ENCODE measurements at places on chromosomes 2 and 18.
A peak's percentile ranks its signal among the peaks of the same experiment; 100 is the strongest.

DNA sequence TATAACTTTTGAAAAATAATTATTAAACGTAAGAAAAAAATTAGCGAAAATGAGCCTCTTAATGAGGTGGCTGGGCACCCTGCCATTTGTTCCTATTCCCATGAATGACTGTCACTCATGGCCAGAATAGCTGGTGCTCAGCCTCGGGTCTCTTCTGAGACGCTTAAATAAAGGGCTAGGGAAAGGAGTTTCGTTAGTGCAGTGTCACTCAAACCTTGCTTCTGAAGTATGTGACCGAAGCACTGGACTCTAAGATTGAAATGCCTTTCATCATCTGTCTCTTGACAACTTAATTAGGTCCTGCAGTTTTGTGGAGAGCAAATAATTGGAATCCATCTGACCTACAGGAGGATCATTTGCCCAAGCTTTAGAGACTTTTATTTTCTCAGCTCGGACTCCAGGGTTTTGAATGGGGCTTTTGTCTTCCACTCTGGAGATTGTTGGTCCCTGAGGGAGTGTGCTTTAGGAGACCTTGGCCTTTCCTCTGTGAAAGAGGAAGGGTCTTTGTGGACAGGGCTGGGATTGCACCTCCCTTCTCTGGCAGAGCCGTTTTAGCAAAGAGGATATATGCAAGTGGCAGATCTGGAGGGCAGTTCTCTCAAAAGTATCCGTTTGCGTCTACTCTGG lies 42.3 kb upstream of the FHOD3 start:
- no peak for DNase-seq

DNA sequence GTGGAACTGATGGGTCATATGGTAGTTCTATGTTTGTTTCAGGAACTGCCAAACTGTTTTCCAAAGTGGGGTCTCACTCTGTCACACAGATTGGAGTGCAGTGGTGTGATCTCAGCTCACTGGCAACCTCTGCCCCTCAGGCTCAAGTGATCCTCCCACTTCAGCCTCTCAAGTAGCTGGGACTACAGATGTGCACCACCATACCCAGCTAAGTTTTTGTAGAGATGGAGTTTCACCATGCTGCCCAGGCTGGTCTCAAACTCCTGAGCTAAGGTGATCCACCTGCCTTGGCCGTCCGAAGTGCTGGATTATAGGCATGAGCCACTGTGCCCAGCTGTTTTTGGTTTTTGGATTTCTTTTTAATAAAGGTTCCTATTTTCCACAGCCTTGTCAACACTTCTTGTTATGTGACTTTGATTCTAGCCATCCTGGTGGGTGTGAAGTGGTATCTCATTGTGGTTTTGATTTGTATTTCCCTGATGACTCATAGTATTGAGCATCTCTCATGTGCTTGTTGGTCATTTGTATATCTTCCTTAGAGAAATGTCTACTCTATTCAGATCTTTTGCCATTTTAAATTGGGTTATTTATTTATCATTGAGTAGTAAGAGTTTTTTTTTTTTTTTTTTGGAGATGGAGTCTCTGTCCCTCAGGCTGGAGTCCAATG lies 22.8 kb downstream of the NPC1 start:
- peak; percentile 53 for DNase-seq

DNA sequence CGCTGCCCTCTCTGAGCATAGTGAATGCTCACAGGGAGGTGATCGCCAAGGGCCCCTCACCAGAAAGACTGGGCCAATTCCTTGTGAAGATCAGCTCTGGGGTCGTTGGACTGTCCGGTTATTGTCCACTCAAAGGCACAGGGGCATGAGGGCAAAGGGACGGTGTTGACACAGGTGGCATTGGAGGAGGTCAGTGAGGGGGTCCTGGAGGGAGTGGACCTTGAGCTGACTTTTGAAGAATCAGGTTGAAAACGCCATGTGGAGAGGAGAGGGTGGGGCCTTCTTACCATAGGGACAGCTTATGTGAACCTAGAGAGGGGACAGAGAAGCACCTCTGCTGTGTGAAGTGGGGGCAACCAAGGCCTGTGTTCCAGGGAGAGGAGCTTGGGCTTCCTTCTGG lies 131.5 kb downstream of the TFCP2L1 start:
- no peak for DNase-seq

DNA sequence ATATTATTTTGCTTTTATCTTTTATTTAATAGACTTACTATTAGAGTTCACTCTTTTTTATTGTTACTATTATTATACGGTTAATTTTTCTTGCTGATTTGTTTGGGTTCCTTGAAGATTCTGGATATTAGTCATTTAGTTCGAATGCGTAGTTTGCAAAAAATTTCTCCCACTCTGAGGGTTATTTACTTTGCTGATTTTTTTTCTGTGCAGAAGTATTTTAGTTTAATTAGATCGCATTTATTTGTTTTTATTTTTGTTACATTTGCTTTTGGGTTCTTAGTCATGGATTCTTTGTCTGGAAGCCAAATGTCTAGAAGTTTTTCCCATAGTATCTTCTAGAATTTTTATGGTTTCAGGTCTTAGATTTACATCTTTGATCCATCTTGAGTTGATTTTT lies 585.2 kb downstream of the CPS1 start:
- DNase-seq: no peak

- DNase-seq: peak; percentile 31
These were observed 61.2 kb upstream of the CUL3 start for GRCh38 chr2:224646242-224646846.

- no peak for DNase-seq
These were observed 5.7 kb upstream of the HTR2B start for GRCh38 chr2:231130336-231131056.

DNA sequence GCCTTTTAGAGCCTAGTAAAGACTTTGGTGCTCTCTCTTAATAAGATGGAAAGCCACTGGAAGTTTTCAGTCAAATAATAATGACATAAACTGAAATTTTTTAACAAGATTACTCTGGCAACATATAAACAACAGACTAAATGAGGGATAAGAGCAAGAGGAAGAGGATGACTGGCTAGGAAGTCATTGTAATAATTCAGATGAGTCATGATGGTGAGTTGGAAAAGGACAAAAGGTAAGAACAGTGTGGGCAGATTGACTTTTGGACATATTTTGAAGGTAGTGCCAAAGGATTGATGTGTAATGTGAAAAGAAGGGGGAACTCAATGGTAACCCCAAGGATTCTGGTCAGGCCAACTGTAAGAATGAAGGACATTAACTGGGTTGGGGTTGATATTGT lies 310.3 kb downstream of the NOL4 start:
- no peak for DNase-seq

DNA sequence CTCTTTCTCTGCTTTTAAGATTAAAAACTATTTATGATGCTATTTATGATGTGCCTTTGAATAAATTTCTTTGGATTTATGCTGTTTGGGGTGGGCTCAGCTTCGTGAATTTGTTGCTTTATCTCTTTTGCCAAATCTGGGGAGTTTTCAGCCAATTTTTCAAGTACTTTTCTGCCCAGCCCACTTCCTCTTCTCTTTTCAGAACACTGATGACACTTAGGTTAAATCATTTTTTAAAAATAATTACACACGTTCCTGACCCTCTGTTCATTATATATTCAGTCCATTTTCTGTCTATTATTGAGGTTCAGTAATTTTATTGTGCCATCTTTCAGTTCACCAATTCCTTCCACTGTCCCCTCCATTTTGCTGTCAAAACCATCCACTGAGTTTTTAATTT lies 14.8 kb upstream of the BCL2L11 start:
- no peak for DNase-seq

DNA sequence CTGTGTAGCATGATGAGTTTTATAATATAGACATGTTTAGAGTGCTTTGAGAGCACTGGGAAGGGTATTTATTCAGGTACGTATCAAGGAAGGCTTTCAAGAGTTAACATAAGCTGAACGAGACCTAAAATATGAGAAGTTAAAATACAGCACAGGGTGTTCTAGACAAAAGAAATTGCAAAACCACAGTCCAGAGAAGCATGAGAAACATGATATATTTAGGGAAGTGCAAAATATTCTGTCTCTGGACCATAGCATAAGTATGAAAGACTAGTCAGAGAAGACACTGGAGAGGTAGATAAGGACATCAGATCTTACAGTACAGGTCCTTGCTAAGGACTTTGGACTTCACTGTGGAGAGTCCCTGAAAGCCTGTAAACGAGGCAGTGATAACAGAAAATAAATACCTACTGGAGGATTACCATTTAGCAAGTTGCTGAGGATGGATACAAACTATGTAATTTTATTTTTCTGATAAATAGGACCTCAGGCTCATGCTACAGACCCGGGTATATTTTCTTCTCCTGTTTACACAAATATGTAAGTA lies 43.7 kb downstream of the FSIP2 start:
- DNase-seq: no peak

- no peak for DNase-seq
These were observed 17.0 kb downstream of the FABP1 start for GRCh38 chr2:88110830-88111229.

- no peak for DNase-seq
These were observed 9.8 kb downstream of the ADCY3 start for GRCh38 chr2:24910245-24910644.

DNA sequence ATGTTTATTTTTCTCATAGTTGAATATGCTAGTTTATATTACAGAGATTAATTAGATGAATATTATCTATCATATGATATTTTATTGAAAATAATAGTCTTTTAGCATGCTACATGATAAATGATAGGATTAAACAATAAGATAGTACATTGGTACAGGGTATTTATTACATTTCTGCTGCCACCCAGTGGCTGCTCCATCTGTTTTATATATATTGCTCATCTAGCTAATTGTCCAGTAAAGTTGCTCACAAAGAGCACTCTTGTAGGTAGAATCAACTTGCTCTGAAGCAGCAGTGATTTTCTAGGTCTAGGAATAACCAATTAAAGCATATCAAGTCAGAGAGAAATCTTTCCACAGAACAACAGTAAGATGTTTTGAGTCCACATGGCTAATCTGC lies 183.3 kb downstream of the ASXL3 start:
- no peak for DNase-seq

DNA sequence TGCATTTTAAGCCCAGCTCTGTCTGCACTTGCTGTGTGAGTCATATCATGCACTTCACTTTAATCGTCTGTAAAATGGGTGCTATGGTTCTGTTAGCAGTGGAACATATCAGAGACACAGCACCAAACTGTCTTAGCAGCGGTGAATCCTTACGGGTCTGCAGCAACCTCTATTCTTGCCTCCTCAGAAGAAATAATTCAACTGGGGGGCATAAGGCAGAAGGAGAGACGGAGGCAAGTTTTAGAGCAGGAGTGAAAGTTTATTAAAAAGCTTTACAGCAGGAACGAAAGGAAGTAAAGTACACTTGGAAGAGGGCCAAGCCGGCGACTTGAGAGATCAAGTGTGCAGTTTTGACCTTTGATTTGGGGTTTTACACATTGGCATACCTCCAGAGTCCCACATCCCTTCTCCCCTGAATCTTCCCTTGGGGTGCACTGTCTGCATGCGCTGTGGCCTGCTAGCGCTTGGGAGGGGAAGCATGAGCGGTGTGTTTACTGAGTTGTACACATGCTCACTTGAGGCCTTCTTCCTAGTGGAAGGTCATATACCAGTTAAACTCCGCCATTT lies 109.8 kb downstream of the DDX1 start:
- no peak for DNase-seq

GRCh38 chr2:74746480-74746879 lies 87.4 kb upstream of the HK2 start:
- DNase-seq: no peak

- no peak for DNase-seq
These were observed 55.8 kb upstream of the FAM136A start for GRCh38 chr2:70357684-70358071.

- DNase-seq: no peak
These were observed 36.8 kb upstream of the UBE2F start for GRCh38 chr2:237929979-237930378.

DNA sequence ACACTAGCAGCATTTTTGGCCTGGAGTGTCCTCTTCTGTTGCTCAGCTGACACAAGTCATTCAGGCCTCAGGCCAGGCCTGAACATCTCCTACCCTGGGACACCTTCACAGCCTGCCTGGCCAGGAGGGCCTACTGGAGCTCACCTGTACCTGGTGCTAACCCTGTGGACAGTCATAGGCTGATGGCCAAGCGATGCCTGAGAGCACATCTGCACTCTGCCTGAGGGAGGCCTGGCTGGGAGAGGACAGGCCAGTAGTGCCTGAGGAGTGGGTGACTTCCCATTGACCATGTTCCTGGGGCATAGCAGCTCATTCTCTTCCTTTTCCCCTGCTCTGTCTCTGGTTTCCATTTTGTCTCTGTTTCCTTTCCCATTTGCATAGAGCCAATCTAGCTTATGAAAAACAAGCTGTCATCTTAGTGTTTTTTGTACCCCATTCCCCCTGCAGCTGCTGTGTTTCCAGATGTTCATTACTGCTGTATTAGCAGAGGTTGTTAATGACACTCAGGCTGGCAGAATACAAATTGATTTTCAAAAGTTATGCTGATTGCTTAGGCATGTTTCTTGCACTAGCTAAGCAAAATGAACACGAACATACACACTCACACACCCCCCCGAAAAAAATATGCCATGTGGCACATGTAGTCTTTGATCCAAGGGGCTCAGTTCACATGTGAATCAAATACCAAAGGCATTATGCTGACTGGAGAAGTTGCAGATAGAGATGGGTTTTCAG lies 149.7 kb upstream of the HS6ST1 start:
- DNase-seq: no peak

GRCh38 chr18:3217948-3218647 lies 1.7 kb downstream of the MYOM1 start:
- no peak for DNase-seq

Data from activated CD4-positive, alpha-beta T cell treated with anti-CD3 and anti-CD28 coated beads, Interleukin-10, Interleukin-2, amounts not matched to agents 100 ng/mL and 50 ng/mL, durations not matched to agents 16 hours and 8 hours (primary cell).